ENCODE measurements at places on chromosomes 2 and 18.

DNA sequence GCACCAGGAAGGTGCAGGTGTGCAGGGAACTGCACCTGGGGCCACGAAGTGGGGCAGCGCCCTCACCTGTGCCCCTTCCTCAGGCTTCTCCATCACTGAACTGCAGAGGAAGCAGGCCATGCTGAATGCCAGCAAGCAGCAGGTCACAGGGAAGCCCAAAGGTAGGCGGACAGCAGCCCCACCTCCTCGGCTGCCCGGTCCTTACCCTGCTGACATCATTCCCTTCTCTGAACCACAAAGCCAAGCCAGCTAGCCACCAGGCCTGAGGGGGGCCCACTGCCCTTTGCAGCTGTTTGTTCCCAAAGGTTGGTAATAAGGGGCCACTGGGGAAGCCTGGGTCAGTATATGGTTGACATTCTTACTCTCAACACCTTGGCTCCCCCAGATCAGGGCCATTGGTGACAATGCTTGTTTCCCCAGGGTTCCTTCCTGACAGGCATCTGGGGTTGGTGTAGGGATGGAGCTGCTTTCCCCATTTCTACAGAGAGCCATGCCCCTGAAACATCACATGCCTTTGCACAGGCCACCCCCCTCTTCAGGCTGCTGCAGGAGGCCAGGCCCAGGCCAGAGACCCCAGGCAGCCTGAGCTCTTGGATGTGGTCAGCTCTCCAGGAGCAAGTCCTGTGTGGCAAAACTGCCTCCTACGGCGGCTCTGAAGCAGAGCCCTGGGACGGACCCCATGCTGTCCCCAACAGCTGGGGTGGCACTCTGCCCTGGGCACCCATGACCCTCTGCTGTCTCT lies 47.8 kb downstream of the FAM168B start:
- no peak for DNase-seq

DNA sequence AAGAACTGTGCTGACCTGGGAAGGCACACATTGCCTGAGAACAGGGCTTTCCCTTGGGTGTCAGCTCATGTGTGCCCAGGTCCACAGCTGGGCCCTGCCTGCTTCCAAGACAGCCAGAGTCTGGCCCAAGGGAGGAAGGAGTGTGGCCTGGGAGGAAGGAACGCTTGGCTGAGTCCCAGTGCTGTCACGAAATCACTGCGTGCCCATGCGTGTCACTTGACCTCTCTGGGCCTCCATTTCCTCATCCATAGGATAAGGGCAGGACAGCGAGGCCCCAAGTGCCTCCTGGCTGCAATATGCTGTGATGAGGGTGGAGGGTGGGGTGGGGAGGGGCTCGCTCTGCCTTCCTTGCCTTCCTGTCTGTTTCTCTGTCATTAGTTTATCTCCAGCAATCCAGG lies 642 bp upstream of the KCNK3 start:
- DNase-seq, result no peak

- no peak for DNase-seq
Observed at GRCh38 chr2:236670235-236670620, 100.6 kb downstream of the ACKR3 start.

- no peak for DNase-seq
Observed at GRCh38 chr2:232629129-232629475, 4.3 kb upstream of the EFHD1 start.

- no peak for DNase-seq
Observed at GRCh38 chr18:76258209-76258608, 236.8 kb downstream of the ZNF516 start.

DNA sequence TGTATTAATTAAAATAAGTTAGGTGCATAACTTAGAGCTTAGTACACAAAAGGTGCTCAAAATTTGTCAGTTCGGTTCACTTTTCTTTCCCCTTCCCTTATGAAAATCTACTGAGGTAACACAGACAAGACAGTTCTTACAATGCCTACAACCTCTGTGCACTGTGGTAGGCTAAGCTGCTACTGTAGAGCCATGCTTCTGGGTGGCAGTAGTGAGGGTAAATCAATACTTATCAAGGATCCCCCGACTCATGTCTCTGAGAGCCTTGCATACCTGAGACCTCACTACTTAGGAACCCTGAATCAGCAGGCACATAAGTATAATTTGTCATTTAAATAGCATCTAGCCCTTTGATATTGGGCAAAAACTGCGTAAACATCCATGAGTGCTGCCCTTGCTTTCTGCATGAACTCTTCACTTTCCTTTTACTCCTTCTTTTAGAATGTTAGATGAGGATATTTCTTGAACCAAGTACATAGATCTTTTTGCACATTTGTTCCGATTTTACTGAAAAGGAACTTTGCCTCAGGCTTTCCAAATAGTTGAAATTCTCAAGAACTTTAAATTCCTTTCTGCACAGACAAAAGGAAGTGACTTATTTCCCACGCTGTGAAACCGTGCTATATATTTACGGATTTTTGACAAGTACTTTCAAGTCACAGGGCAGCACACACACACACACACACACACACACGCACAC lies 234.4 kb downstream of the TRIB2 start:
- DNase-seq, result no peak

DNA sequence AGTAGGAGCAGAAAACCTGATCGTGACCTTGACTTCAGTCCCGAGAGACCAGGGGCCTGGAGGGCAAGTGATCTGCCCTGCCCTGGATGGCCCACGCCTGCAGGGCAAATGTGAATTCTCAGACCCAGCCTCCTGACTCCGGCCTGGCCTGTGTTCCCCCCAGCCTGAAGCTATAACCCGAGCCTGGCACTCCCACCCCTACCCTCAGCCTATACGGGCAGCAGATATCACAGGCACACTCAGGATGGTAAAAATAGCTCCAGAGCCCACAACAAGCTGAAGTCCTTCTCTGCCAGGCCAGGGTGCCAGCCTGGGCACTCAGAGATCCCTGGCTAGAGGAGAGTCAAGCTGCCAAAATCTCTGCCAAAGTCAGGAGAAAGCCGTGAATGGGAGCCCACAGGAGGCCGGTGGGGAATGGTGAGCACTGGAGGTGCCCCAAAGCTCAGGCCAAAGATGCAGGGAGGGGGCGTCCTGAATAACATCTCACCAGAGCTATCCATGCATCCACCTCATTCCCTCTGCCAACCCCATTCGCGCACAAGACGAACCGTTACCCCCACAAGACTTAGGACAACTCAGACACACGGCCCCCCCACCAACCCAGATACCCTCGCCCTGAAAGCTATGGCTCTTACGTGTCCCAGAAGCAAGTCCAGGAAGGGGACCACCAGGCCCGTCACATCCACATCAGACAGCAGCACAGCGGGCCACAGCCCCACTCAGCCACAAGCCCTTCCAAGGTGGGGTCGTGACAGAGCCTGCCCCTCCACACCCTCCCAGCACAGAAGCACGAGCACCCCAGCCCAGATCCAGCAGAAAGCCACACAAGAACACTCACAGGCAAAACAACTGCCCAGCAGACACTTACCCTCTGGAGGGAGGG lies 144.9 kb downstream of the TNS1 start:
- no peak for DNase-seq

DNA sequence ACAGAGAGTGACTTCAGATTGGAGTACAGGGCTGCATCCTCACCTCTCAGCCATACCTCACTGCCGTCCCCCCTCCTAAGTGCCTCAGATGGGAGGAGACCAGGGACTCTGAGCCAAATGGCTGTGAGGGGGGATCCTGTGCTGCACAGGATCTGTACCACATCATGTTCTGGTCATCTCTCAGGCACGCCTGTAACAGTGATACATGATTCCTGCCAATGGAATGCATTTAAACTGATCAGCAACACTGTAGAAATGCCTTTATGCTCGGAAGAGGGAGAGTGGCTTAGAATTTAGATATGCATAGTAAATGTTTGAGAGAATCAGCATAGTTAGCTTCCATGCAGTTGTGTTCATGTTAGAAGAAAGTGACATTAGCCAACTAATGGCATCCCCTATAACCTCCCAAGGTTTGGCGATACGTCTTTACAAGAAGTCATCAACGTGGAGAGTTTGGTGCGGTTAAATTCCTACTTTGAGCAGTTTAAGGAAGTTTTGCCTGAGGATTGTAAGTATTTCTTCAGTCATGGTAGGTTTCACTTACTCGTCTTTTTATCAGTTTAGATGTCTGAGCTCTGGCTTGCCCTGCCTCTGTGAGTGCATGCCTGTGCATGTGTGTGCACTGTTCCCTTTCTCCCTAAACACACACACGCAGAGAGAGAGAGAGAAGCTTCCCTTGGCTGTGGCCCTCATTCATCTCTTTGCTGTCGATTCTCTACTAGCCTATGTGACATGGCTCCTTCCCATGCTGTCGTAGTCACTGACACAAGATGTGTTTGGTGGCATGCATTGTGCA lies 40.0 kb downstream of the COA5 start:
- DNase-seq, result no peak

DNA sequence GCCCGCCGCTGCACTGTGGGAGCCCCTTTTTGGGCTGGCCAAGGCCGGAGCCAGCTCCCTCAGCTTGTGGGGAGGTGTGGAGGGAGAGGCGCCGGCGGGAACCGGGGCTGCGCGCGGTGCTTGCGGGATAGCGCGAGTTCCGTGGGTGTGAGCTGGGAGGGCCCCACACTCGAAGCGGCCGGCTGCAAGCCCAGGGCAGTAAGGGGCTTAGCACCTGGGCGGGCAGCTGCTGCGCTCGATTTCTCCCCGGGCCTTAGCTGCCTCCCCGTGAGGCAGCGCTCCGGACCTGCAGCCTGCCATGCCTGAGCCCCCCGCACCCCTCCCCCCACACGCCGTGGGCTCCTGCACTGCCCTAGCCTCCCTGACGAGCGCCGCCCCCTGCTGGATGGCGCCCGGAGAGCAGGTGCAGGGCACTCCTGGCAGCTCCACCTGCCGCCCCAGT lies 124.4 kb downstream of the CCDC178 start:
- no peak for DNase-seq

DNA sequence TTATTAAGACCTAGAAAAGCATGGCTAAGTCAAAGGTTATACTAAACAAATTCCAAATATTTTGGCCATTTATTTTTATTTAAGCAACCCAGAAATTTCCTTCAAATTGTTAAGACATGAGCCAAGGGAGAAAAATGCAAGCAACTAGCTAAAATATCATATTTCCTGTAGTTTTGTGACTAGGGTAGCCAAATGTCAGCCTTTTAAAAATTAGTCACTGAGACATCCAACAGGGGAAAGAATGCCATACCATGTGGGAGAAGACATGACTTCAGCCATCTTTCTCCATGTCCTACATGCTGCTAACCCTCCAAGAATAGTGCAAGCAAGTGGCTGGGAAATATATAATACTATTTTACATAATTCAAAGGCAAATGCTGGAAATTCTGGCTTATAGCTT lies 197.9 kb downstream of the DSEL start:
- DNase-seq, result no peak

DNA sequence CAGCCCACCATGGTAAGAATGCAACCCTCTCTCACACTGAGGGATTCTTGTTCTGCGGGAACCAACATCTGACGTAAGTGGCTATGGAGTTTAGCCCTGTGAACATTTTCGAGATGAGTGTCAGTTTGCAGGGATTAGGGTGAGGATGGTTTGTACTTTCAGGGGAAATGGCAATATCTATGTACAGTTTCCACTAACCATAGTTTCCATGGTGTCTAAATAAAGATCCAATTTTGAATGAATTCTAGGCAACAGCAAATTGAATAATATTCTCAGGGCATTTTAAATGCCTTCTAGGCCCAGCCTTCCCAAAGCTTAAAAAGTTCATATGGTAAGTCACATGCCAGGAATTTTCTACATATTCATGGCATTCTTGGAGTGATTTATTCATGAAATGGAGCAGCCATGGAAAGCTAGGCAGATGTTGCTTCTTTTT lies 105.4 kb upstream of the MMADHC start:
- DNase-seq, result no peak

DNA sequence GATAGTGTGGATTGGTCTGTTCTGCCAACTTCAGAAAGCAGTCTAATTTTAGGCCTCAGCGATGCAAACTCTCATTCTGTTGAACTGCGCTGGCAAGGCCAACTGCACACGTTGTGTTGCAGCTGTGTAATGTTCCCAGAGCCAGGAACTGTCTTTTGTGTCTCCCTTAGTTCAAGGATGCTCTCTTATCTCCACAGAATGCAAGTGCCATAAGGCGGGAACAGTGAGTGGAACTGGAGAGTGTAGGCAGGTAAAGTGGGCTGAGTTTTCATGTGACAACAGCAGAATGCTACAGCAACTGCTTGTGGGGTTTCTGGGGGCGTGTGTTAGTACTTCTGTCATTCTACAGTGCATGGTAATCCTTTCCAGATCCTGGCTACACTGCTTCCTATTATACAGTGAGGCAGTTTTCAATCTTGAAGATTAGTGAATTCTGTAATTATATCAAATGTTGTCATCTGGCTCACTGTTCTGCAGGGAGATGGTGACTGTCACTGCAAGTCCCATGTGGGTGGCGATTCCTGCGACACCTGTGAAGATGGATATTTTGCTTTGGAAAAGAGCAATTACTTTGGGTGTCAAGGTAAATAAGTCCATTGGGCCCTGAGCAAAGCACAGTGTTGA lies 125.8 kb downstream of the LAMA3 start:
- no peak for DNase-seq

Data from glutamatergic neuron (in vitro differentiated cells).